Substantia nigra (tissue), 51 donors: ENCODE measurements at places on chromosomes 5 and 9.
A peak's percentile ranks its signal among the peaks of the same experiment; 100 is the strongest.

DNA sequence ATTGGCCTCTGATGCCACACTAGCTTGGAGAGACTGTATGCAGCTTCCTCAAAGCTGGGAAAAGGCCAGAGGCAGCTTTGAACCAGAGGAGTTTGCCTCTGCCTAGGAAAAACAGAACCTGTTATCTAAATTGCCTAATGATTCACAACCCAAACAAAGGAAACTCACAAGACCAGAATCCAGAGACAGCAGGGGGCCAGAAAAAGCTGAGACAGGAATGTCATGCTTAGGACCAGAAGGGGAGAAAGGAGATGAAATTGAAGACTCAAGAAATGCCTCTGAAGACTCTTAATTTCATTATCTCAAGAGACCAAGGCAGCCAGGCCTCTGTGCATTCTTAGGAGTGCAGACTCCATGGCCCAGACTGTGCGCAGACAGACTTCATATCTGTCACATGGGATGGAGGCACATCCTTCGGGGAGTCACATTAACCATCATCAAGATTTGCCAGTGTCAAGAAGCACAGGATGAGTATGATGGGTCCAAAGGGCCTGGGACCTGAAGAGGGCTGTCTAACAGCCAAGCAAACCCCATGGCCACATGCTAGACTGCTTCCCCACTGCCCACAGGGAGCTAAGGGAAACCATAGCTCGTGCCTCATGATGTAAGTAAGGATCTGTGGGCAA lies 57.3 kb downstream of the ARSB start:
- no peak for DNase-seq

GRCh38 chr9:75089373-75089766 lies 1.1 kb downstream of the OSTF1 start:
- DNase-seq, result no peak

DNA sequence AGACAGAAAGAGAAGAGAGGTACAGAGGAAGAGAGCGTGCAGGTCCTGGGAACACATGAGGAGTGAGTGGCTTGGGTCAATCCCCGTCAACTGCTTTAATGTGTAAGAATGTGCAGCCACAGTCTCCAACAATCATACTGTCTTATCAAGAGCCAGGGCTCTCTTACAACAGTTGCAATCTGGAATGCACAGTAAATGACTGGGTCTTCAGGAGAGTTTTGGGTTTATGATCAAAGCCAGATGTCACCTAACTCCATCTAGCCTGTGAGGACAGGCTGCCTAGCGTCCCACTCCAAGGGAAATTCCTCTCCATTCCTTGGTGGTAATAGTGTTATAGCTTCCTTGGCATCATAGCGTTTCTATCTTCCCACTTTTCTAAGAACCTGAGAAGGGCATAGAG lies 75.0 kb upstream of the TRIO start:
- no peak for DNase-seq

GRCh38 chr9:37911271-37911681 lies 7.3 kb upstream of the SLC25A51 start:
- DNase-seq, result no peak

GRCh38 chr5:42960506-42960905 lies 79.6 kb downstream of the ANXA2R start:
- no peak for DNase-seq

DNA sequence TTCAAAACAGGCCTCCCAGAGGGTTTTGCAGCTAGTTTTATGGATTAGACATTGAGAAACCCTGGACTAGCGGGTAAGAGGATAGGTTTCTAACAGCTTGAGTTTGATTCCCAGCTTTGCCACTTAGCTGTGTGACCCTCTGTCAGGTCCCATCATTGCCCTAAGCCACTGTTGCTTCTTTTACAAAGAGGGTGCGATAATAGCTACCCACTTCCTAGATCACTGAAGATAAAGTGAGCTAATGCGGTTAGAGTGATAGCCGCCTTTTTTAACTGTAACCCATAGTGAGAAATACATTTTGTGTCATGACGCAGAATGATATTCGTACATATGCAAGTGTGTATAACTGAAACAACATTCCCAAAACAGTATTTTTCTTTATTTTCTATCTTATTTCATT lies 40.3 kb downstream of the CSF1R start:
- DNase-seq, result no peak

DNA sequence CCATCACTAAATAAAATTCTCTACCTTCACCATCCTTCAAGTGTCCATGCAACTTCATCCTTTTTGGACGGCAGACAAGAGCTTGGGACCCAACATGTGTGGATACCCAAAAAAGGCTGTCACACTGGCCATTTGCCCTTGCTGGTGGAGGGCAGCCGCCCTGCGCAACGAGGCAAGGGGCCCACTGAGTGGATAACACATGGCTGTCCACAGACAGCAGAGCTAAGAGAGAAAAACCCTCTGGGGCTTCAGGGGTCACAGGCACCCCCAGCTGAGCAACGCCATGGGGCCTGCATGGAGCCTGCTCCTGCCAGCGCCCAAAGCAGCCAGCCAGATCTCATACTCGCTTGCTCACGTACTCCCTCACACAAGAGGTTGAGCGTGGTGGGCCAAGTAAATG lies 205.9 kb upstream of the NREP start:
- no peak for DNase-seq

GRCh38 chr5:171221916-171222315 lies 87.1 kb upstream of the TLX3 start:
- DNase-seq, result no peak

DNA sequence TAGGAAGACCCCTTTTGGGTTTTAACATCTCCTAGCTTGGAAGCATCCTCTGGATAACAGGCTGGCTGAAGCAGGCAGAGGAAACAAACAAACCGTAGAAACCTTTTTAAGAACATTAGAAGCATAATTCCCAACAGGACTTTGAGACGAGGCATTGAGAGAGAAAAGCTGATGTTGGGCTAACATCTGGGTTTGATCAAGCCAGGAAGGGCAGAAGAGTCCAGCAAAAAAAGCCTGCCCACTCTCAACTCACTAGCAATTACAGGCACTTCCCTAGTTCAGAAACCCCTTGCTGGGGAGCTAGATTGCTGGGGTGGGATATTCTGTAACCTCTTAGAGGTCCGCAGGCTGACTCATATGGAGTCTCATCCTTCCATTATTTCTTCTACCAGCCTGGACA lies 75.4 kb upstream of the CTNNA1 start:
- no peak for DNase-seq

DNA sequence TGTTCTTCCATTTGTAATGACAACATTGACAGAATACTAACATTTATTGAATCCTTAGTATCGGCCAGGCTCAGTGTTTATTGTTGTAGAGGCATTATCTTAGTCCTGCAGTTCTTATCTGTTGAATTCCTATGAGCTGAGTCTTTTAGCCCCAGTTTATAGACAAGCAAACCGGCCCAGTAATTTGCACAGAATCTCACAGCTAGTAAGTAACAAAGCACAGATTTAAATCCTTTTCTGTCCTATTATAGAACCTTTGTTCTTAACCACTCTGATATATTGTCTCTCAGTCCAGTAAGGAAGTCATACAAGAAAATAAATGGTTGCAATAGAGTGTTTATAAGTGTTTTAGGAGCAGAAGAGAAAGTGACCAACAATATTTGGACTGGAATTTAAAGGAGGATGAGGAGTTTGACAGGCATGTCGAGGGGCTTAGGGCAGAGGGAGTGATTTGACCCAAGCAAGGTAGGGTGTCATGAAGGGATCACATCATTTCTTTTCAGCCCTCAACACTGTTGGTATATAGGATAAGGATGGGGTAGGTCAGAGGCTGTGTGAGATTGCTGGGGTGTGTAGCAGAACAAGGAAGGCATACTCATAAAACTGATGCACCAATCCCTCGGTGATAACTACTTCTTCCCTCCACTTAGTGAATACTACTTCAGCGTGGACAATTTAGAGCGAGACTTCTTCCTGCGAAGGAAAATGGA lies 39.5 kb downstream of the LARP1 start:
- DNase-seq, result no peak

DNA sequence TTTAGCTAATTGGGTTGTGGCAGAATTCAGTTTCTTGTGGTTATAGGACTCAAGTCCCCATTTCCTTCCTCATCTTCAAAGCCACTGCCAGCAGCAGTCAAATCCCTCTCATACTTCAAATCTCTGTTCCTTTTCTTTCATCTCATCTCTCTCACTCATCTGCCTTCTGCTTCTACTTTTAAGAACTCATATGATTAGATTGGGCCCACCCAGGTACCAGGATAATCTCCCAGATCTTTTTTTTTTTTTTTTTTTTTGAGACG lies 8.0 kb upstream of the REEP5 start:
- DNase-seq, result no peak

DNA sequence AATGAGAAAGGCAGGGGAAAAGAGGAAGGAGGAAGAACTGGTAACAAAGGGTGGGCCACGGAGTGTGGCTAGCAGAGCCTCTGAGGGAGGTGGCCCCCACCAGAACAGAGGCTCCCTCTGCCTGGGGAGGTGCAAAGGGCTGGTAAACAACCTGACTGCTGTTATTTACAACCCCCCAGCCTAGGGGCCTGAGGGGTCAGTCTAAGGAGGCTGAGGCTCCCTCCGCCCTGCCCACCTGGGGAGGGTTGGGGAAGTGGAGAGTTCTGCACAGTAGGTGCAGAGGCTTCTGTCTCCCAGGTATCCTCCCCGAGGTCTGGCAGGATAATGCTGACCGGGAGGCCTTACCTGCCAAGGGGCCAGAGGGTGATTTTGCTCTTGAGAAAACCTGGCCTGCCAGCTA lies 35.6 kb upstream of the SMU1 start:
- DNase-seq, result no peak

- DNase-seq, result no peak
Measured at GRCh38 chr5:113897748-113898147, 384.3 kb downstream of the YTHDC2 start.

- DNase-seq, result peak; percentile 18
Measured at GRCh38 chr5:175478384-175479124, at the start of gene SFXN1. Gene SFXN1, plus strand, starts transcription at chr5:175478560. Its CDS starts 13,544 bp downstream, at chr5:175492104.
